Activated T-cell treated with anti-CD3 and anti-CD28 coated beads for 4 hours (primary cell): ENCODE measurements at places on chromosomes 11 and 22.
A peak's percentile ranks its signal among the peaks of the same experiment; 100 is the strongest.

DNA sequence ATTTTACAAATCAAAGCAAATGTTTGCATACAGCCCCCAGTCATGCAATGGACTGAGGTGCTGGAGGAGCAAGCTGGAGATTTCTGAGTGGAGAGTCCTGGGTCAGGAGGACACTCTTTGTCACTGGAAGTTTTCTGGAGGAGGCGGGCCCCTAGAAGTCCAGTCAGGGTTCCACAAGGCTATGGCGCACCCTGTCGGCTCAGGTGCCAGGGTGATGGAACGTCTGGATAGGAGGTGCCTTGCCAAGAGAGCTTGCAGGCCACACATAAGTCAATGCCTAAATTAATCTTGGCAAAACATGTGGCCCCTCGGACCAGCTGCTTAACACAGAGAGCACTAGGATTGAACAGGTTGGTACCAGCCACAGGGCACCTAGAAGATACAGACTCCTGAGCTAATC, 174.7 kb upstream of the CADM1 start:
- no peak for DNase-seq

DNA sequence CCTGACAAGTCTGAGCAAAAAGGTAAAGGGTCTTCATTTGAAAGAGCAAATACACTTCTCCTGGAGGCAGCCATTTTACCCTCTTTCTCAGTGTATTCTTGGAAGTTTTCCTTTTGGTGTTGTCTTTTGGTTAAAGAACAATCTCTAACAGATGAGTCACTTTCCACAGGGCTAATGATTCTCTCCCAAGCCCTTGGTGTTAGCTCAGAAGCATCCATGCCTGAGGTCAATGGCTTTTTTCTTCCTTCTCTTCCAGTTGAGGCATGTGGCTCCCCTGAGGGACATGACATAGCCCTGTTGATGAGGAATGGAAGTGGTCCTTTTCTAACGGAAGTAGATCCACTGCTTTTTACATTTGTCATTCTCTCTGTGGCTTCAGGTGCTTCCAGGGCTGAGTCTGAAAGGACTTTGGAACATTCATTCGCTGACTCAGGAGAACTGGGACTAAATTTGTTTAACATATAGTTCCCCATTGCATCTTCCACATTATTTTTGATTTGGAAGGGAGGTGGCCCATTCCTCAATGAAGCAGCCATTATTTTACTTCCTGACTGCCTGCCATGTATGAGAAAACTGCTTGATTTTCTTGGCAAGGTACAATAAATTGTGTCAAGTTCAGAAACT, 13.8 kb upstream of the POGLUT3 start:
- no peak for DNase-seq

GRCh38 chr11:75547617-75548058, 14.4 kb upstream of the SERPINH1 start:
- no peak for DNase-seq

DNA sequence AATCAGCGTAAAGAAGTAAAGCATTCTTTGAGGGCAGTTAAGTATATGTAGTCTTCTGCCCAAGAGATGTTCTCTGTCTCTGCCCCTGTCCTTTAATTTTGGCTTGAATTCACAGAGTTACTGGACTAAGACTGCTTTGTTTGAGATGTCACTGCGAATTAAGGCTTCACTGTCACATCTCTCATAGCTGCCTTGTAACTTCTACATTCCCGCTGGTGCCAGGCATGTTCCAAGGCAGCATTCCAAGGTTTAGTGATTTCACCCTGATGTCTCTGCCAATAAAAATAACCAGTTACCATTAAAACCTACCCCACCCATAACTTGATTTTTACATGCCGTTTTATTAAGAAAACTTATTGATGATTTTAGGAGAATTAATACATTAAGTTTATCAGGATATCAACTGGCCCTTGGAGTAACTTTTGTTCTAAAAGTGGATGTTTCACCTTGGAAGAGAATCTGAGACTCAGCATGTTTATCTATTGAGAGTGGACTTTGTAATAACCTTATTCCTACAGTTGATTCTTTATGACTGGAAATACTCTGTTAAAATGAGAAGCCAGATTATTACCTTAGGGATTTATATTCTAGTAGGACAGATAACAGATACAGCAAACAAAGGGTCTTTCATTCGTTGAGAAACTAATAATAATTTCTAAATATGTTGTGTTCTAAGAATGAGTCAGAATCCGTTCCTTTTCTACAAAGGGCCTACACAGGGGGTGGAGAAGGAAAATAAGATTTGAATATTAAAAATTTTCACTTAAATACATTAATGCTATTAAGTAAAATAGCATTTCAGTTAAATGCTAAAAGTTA, 110.2 kb downstream of the UVRAG start:
- DNase-seq: no peak

GRCh38 chr22:49983148-49984042, 22.8 kb downstream of the PIM3 start:
- DNase-seq: peak; percentile 44

GRCh38 chr11:116366980-116367645, 405.7 kb downstream of the BUD13 start:
- DNase-seq: no peak

DNA sequence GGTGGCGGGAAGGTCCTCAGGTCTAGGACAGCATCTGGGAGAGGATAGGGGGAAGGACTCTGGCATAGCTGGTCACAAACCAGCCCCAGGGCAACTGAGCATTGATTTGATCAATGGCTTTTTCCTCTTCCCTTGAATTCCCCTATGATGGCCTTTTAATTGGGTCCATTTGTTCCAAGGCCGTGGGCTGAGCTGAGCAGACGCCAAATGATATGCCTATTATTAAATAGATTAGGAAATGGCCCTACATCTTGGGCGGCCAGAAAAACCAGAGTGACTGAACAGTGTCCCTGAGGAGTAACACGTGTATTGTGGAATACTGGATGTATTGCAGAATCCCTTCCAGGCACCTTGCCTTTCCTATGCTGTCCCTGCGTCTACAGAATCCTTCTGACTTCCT, 26.7 kb upstream of the P2RY6 start:
- no peak for DNase-seq

GRCh38 chr11:128840137-128840536, 27.0 kb downstream of the KCNJ1 start:
- DNase-seq: no peak

- no peak for DNase-seq
These were observed 581.4 kb downstream of the KCNA4 start for GRCh38 chr11:29435421-29435820.

DNA sequence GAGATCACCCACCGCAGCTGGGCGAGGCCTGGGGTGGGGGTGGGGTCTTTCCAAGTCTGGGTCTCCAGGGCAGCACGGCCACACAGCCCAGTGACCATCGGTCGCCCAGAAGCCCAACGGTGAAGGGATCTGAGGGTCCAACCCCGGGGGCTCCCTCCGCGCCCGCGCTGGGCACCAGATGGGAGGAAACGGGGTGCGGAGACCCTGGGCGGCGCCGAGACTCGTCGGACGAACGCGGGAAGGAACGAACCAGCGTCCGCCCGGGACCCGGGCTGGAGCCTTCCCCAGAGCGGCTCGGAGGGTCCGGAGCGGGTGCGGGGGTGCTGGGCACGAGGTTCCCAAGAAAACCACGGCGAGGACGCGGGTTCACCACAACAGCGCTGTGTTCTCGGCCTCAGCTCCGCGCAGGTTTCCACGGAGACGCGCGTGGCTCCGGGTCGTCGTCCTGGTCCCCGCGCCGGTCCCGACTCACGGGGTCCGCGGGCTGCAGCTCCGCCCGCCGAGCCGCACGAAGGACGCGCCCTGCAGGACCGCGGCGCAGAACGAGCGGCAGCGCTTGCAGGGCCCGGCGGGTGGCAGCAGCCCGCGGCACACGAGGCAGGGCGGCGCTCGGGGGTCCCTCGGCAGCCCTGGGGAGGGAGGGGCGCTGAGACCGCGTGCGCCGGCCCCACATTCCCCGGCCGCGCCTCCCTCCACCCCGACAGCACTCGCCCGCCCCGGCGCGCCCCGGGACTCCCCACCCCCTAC, 2.3 kb upstream of the IL17REL start:
- no peak for DNase-seq

DNA sequence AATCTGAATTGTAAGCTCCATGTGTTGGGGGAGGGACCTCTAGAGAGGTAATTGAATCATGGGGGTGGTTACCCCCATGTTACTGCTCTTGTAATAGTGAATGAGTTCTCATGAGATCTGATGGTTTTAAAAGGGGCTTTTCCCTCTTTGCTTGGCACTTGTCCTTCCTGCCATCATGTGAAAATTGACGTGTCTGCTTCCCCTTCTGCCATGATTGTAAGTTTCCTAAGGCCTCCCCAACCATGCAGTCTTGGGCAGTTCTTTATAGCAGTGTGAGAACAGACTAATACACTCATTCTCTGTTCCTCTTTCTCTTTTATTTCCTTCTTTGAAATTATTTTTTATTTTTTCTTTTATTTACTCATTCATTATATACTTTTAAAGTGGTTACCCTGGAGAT, 239.4 kb downstream of the CSNK2A3 start:
- DNase-seq: no peak

DNA sequence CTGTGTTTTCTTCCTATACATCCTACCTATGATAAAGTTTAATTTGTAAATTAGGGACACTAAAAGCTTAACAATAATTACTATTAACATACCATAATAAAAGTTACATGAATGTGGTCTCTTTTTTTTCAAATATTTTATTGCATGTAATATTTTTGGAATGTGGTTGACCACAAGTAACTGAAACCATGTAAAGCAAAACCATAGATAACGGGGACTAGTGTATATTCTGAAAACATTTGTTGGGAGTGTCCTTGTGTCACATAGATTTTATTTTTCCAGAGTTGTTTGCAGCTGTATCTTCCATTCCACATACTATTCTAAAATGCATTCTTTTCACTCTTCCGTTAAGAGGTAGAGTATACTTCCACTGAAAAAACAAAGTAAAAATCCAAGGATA, 200.4 kb downstream of the KIF18A start:
- no peak for DNase-seq

GRCh38 chr11:78216021-78216420, 27.3 kb downstream of the USP35 start:
- DNase-seq: no peak

- no peak for DNase-seq
These were observed 17.0 kb downstream of the NEAT1 start for GRCh38 chr11:65439331-65440181.

DNA sequence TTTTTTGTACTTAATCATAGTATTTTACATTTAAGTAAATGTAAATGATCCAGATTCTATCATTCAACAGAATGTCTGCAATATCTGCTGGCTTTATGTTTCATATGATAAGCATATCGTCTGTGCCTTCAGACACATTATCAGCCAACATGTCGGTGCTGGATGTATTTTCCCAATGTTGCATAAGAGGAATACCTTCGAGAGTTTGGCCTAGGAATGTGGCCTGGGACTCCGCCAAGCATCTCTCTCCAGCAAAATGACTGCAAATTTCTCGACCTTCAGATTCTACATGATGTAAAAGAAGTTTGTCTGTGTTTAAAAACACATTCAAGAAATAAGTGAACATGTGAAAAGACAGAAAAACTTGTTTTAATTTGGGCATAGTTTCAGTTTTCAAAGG, 6.9 kb downstream of the BDNF start:
- DNase-seq: no peak

- no peak for DNase-seq
These were observed 46.2 kb upstream of the YWHAH start for GRCh38 chr22:31897842-31898805.
